ENCODE measurements at places on chromosomes 6 and 20. TPM values are rescaled to one million over a fixed set of nuclear protein-coding genes. Genes with fewer than 3 reads are reported as not detected.

GRCh38 chr20:44296011-44296410, 15.0 kb downstream of the FITM2 start:
- no peak for DNase-seq

Gene PLCG1
- 93.0 TPM for total RNA-seq

DNA sequence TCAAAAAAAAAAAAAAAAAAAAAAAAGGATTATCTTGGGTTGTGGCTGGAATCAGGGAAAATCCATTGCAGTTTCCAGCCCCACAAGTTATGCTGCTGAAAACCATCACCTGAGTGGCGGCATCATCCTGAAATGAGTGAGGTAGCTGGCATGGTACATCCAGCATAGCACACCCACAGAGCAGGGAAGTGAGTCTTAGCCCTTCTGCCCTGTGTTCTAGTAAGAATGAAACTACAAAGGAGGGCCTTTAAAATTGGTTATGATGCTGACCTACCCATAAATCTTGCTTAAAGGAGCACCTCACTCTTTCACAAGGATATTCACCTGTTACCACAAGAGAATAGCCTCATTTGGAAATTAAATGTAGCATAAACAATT, 119.2 kb downstream of the NFATC2 start:
- no peak for DNase-seq

GRCh38 chr6:131819572-131820124, 11.8 kb downstream of the ENPP1 start:
- DNase-seq: no peak

Gene DACT2
- 1.1 TPM for total RNA-seq

- peak; percentile 89 for DNase-seq
Measured at GRCh38 chr6:158853072-158853879, 34.1 kb upstream of the EZR start.

DNA sequence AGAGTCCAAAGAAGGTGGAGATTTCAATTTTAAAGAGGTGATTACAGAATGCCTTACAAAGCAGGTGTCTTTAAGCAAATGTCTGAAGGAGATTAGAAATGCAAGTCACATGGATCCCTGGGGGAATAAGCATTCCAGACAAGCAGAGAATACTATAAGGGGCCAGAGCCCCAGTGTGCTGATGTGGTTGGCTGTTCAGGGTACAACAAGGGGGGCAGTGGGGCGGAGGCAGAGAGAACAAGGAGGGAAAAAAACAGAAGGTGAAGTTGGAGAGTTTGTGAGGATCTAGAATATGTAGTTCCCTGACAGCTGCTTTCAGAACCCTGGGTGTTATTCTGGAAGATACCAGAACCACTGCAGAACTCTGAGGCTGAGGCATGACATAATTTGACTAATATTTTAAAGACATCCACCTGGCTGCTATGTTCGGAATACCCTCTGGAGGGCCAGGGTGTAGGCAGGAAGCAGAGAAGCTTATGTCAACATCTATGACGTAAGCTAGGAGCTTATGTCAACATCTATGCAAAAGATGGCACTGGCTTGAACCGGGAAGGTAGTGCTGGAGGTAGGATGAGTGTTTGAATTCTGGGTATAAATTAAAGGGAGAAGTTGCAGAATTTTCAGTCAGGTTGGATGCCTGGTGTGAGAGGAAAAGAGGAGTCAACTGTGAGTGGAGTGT, 276.3 kb upstream of the AGPAT4 start:
- DNase-seq: no peak

DNA sequence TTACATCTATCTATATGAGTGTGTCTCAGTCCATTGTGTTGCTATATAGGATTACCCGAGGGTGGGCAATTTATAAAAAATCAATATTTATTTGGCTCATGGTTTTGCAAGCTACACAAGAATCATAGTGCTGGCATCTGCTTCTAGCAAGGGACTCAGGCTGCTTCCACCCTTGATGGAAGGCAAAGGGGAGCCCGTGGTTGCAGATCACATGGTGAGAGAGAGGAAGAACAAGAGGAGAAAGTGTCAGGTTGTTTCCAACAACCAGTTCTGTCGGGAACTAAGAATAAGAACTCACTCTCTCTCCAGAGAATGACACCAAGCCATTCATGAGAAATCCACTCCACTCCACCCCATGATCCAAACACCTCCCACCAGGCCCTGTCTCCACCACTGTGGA, 48.2 kb upstream of the TENT5A start:
- DNase-seq: no peak

DNA sequence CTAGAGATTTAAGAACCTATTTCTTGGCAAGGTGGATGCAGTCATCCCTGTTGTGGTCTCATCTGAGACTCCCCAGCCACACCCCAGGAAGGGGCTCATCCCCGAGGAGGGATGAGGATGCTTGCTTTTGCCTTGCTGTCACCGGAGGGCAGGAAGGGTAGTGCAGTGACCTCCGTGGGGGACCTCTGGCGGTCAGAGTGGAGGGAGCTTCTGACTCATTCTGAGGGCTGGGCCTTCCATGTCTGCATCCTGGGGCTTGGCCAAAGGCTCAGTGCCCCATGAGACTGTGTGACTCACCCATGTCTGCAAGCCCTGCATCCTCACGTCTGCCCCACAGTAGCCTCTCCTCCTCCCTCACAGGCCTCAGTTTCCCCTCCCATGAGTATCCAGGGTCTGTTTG, 38.7 kb downstream of the UQCC2 start:
- peak; percentile 67 for DNase-seq

DNA sequence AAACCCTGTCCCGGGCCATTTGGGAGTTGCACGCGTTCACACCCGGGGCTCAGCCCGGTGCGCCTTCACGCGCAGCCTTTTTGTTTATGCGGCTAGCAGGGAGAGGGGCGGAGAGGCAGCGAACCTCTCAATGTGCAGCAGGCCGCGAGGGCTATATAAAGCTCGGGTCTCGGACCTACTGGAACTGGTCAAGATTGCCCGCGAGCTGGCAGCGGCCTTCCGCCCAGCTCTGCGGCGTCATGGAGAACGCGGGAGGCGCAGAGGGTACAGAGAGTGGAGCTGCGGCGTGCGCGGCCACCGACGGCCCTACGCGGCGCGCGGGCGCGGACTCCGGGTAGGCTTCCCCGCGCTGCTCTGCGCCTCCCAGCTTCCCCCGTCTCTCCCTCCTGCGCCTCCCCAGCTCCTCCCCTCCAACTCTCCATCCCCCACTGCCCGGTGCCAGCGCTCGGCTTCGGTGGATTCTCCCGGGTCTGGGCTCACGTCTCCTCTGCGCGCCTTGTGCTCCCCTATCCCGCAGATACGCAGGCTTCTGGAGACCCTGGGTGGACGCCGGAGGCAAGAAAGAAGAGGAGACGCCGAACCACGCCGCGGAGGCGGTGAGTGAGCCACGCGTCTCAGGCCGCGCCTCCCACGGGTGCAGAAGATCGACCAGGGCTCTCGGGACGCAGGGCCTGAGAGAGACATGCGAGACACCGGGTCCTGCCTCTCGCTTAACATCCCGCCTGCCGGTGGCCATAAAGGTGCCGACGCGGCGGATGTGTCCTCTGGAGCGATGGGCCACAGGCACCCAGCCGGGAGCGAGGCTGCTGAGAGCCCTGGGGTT, at the start of gene RIPPLY2:
Gene RIPPLY2, plus strand, starts transcription at position 183 of the 823 bp plus-strand sequence. Its CDS starts 57 bp downstream, at position 240.
- peak; percentile 48 for DNase-seq

Measured in Peyer's patch (tissue), 4 donors.